ENCODE measurements at places on chromosomes 12 and 14. TPM values are rescaled to one million over a fixed set of nuclear protein-coding genes. Genes with fewer than 3 reads are reported as not detected.

The SYNE3 gene
- 39.1 TPM for total RNA-seq

DNA sequence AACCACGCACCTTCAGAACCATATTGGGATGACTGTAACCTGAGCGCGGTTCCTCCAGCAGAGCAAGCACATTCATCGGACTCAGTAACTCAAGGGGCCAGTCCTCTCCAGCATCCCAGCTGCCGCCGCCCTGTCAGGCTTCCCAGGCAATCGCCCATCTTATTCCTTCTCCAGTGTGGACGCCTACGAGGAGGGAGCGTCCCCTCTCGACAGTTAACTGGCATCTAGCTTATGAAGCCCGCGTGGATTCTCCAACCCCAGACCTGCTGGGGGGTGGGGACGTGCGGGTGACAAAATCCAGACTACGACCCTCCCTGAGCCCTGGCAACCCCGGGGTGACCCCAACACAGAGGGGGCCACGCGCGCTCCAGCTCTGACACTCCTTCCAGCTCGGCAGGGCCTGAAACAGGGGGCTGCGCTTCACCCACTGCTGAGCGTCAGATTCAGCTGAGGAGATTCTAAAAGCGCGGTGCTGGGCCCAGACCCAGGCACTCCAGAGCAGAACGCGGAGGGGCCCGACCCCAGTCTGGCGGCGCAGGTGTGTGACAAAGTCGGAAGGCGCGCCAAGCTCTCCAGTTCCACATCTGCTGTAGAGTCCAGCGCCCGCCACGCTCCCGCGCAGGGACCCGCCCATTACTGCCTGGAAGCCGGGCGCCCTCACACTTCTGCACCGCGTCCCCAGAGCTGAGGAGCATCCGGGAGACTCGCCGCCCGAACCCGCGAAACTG is 43.9 kb upstream of the ESR2 start:
- no peak for DNase-seq

The NTN4 gene
- total RNA-seq = 60.9 TPM

DNA sequence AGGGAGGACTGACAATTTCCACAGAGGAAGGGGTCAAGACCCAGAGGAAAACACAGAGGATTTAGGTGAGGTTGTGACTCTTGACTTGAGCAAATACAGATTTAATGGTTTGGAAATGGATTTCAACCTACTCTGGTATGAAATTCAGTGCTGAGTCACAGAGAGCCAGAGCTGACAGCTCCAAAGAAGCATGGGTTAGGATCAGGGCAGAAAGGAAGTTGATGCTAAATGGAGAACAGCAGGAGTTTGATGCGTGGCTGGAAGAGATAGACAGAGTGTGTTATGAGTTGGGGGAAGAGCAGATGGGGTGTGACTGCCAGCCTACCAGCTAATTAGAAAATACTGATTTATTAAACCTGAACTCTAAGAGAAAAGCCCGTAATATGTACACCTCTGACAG is 272.6 kb downstream of the FOXG1 start:
- no peak for DNase-seq

DNA sequence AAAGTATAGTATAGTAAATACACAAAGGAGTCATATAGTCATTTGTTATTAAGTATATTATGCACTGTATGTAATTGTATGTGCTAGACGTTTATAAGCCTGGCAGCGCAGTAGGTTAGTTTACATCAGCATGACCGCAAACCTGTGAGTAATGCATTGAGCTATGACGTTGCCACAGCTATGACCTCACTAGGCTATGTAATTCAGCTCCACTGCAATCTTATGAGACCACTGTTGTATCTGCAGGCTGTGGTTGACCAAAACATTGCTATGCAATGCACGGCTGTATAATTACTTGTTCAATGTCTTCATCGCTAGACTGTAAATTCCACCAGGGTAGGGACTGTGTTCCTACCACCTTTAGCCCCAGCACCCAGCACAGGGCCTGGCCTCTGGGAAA is 53.2 kb upstream of the VASH1 start:
- DNase-seq = no peak

GRCh38 chr14:102833991-102834390 is 56.7 kb downstream of the TRAF3 start:
- no peak for DNase-seq

DNA sequence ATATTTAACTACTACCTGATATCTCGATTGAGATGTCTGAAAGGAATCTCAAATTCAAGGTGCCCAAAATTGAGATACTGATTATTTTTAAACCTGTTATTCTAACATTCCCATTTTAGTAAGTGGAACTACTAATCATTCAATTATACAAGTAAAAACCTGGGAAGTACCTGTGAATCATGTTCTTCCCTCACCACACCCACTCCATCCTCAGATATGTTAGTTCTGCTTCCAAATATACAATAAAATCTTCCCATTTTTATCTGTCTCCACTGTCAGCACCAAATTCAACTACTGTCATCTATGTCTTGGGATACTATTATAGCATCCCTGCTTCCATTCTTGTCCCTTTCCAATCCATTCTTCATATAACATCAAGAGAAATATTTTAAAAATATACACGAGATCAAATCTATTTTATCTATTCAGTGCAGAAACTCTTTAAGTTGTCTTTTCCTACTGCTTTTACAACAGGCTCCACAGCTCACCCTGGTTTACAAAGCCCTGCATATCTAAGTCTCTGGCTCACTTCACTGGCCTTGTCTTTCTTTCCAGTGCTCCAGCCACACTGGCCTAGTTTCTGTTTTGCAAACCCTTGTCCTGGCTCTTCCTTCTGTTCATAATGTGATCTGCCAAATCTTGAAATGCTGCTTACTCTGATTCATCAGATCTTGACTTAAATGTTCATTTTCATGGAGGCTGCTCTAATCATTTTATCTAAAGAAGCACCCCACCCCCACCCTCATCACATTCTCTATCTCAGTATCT is 122.3 kb downstream of the PTPRR start:
- no peak for DNase-seq

- no peak for DNase-seq
Measured at GRCh38 chr12:65432114-65432513, 153.6 kb downstream of the MSRB3 start.

DNA sequence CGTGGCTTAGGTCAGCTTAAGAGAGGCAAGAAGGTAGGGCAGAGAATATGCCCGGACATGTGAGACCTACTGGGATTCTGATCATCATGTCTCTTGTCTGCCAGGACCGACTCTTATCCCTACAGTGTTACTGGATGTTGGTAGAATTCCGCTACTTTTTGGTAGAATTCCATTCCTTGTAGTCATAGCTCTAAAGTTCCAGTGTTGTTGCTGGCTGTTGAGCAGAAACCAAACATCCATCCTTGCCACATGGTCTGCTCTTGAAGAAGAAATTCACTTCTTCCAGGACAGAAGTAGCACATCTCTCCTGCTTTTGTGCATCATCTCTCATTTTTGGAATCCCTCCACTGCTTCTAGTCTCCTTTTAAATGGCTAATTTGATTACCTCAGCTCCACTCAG is 453.7 kb downstream of the RPL10L start:
- DNase-seq = no peak

GRCh38 chr12:118035190-118036041 is 18.9 kb downstream of the RFC5 start:
- DNase-seq = no peak

The NDRG2 gene
- total RNA-seq = 107 TPM

GRCh38 chr14:61418746-61419145 is 97.4 kb downstream of the PRKCH start:
- no peak for DNase-seq

- DNase-seq = no peak
Measured at GRCh38 chr14:104283197-104284106, 145.1 kb downstream of the KIF26A start.
